Stimulated activated CD4-positive, alpha-beta T cell treated with anti-CD3 and anti-CD28 coated beads, TNF-alpha, amount 100 ng/mL, for 1 hour (primary cell): ENCODE measurements at places on chromosomes 5 and 9.

DNA sequence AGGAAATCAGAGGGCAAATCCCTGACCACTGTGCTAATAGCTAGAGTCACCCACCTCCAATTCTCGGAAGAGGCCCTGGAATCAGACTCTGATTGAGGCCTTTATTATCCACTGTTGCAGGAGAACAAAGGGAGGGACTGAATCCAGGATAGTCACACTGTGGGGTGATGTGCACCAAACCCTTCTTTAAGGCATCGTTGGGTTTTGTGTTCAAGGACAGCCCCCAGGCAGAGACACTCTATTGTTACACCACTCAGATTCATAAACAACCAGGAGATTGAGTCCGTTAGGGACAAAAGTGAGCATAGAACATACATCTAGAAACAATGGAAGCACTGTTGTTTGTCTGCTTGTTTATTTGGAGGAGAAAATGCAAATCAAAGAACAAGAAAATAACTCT, 124.6 kb upstream of the TBCA start:
- no peak for DNase-seq

DNA sequence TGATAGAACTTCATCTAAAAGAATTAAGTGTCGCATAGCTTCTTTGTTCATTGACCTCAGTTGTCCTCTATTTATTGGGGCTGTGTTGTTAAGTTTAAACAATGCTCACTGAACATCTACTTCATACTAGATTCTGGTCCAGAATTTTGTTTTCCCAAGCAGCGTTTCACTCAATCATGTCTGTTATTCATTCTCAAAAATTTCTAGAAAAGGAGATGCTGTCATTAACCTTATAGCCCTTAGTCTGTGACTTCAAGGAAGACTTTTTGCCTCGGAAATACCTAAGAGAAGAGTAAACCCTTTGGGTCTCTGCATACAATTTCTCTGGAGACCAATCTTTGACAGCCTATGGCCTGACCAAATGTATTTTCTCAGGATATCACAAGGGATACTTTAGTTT, 171.7 kb downstream of the FGF1 start:
- no peak for DNase-seq

DNA sequence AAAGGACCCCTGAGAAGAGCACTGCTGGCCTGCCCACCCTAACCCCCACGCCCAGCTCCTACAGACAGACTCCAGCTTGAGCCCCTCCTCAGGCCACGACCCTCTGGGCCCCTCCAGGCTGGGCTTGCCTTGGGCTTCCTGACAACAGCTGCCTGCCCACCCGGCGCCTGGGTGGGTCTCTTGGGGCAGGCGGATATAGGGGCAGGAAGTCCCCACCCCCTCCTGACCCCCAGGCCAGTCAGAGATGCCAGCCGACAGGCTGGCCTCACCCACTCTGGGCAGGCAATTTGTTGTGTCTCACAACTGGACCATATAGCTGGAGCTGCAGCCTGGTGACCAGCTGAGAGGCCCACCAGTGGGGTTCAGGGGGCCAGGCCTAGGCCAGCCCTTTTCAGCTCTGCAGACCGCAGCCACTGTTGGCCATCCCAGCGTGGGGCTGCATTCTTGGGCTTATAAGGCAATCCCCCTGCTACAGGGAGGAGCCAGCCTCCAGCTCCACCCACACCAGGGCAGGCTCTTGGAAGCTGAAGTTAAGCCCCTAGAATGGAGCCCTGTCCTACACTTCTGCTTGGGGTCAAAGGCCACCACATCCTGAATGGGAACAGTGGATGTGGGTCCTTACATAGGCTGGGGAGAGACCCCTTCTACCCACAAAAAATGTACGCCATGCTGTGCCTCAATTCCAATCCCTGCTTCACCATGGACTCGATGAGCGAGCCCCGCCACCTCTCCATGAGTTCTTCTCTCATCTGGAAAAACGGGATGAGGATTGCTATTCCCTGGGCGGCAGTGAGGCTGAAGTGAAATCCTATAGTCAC, 2.0 kb downstream of the PDLIM7 start:
- no peak for DNase-seq

DNA sequence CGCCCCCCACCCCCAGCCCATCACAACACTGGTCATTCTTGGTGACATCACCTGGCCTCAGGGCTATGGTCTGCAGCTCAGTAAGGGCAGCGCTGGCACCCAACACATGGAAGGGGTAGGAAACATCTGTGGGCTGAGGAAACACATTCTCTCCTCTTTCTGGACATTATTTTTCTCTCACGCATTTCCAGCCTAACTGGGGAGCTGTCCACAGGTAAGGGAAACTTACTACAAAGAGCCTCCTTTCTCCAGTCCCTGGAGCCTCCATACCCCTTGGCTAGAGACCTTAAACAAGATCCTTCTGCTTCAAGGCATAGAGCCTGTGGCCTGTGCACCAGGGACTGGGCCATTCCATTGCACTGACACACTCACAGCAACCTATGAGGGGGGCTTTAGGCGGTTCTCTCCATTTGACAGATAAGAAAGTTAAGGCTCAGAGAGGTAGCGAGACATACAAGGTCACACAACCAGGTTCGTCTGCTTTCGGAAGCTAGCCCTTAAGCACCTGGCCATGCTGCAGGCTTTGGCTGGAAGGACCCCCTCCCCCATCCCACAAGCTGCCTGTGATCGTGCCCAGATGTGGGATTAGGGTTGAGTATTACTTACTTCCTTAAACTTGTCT, 40.7 kb downstream of the CXXC5 start:
- no peak for DNase-seq

DNA sequence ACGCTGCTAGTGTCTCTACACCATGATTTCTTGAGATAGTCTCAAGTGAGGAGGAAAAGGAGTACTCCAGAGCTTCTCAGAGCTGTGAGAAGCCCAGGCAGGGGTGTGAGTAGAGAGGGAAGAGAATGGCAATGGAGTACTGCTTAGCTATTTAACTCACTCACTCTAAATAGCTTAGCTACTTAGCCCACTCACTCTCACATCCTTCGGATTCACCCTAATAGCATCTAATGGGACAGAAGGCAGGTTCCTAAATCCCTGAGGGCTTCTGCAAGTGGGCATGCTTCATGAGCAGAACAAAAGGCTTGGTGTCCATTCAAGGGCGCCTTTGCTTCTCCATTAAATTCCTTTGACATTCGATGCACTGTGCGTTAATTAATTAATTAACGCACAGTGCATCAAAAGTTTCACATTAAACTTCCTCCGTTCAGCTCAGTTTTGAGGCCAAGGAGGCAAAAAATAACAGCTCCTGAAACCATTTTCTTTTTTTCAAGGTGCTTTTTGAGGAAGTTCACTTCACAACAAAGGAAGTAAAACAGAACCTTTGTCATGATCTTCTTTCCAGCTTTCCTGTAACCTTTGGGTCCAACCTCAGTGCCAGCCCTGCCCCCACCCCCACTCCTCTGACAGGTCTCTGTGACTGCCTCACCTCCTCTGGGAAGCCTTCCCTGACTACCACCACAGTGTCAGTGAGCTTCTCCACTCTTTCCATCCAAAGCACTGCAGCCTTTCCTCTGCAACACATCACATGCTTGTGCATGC, 294.0 kb downstream of the SEC61B start:
- no peak for DNase-seq
